ENCODE measurements at places on chromosomes 7 and 10.

DNA sequence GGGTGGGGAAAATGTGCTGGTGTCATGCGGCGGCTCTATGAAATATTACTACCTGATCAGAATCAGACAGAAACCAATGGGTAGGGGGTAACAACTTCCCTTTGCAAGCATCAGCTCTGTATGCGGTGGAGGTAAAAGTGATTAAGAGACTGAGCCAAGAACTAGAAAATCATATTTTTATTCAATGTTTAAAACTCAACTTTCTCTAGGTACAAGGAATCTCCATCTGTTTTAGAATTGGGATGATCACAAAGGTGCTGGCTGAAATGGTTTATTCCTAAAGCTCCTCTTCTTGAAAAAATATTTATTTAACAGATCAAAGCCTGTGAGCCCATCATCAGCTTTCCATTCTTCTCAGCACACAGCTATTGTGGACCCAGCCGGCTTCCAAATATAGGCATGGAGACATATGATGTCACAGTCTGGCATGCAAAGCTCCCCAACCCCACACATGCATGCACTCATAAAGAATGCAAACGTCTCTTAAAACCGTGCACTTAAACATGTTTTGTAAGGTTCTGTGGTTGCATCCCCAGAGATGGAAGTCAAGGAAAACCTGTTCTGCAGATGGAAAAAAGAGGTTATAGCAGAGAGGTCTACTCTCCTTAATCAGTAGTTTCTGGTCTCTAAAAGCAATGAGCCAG lies 126.0 kb downstream of the SKIDA1 start:
- DNase-seq = no peak

- no peak for DNase-seq
These were observed 107.6 kb downstream of the CNNM2 start for GRCh38 chr10:103025696-103026095.

DNA sequence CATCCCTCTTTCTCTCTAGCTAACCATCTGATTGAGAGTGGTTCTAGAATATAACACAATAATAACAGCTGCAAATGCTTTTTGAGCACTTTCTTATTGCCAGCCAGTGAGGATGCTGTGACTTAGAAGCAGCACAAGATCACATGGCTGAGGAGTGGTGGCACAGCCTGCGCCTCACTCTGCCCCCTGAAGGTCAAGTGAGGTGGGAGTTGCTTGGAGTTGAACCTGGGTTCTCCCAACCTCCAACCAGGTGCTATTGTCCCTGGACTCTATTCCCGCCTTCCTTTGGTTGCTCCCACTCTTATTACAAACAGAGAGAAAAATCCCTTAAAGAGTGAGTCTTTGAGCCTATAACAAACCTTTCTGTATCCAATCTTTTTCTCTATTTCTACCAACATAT lies 280.3 kb upstream of the PODXL start:
- DNase-seq = no peak

- DNase-seq = no peak
These were observed 151.5 kb upstream of the SHH start for GRCh38 chr7:155963771-155964195.

- DNase-seq = no peak
These were observed 293.9 kb downstream of the SNX13 start for GRCh38 chr7:17646253-17646956.

DNA sequence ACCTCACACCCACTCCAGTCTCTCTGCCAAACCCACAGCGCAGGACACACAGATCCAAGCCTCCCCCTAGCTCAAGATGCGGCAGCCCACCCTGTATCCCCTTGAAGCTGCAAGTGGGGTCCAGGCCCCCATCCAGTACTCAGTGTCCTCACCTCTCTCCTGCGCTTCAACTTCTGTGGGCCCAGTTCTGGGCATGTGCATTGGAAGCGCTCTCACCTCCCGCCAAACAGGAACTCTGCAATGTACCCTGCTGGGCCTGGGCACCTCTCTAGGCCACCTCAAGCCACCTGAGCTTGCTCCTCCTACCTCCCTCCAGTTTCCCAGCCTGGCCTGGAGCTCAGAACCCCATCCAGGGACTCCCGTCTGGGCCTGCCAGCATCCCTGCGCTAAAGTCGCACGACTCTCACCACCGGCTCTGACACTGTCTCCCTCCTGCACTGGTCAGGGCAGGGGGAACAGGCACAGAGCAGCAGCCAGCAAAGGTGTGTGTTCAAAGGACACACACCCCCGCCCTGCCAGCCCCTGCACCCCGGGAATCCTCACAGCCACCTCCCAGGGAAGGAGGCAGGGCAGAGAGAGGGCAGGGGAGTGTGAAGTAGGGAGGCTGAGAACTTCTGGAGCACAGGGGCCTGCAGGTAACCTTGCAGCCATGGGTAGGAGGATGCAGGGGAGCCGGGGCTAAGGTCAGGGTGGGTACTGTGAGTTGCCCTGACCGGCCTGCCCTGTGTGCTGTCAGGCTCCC lies 51.7 kb upstream of the MSMB start:
- no peak for DNase-seq

DNA sequence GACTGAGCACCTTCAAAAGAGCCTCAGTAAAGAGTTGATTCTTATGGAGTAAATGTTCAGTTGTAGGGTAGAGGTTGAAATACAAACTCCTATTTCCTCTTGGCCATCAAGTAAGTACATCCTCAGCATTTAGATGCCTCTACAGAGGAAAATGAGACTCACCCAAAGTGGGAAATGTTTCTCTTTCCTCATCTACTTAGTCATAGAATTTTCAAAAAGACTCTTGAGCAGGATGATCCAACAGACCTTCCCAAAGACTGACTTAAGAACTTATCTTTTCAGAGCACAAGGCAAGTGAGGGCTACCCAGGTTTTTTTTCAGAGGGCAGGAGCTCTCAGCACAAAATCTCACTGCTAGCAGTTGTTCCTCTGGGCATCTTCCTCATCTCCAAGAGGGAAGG lies 449.1 kb downstream of the KCNMA1 start:
- no peak for DNase-seq

GRCh38 chr10:100969187-100970075 lies at the start of gene SEMA4G:
Gene SEMA4G, plus strand, starts transcription at chr10:100969504. Its CDS starts 3,409 bp downstream, at chr10:100972913.
- DNase-seq = no peak

DNA sequence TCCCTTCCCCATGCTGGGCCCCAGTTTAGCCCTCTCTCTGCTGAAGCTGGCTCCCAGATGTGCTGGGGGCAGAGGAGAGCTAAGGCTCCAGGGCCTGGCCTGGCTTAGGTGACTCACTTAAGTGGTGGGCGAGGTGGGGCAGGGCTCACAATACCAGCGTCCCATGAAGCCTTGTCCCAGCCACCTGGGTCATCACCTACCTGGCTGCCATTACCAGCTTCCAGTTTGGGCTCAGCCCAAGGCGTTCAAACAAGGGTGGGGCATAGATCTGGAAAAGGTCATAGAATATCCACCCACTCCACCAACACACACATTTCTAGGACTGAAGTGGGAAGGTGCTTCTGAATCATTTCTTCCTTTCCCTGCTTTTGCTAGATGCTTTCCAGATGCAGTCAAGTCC lies 8.3 kb downstream of the KAZALD1 start:
- no peak for DNase-seq

GRCh38 chr7:74718336-74718735 lies 55.5 kb upstream of the NCF1 start:
- DNase-seq = no peak

- no peak for DNase-seq
These were observed 34.9 kb upstream of the TLL2 start for GRCh38 chr10:96548589-96548988.

DNA sequence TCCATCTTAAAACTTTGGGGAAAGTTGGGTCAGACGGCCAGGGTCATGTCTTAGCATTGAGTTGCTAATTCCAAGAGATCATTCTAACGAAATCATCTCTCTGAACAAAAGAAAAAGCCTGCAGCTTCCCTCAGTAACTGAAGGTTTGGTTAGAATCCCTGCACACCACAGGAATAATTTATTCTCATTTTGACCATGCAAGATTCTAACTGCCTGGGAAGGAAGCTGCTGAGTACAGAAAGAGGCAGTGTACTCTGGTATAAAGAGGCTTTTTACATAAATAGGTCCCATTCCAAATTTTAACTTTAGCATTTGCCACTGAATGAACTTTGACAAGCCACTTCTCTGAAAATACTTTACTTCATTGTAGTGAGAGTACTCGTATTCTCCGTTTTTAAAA lies 76.9 kb upstream of the RSBN1L start:
- no peak for DNase-seq

GRCh38 chr10:15146366-15146765 lies 22.1 kb downstream of the NMT2 start:
- DNase-seq = no peak

- no peak for DNase-seq
These were observed 683.7 kb upstream of the NRP1 start for GRCh38 chr10:34018129-34018528.

DNA sequence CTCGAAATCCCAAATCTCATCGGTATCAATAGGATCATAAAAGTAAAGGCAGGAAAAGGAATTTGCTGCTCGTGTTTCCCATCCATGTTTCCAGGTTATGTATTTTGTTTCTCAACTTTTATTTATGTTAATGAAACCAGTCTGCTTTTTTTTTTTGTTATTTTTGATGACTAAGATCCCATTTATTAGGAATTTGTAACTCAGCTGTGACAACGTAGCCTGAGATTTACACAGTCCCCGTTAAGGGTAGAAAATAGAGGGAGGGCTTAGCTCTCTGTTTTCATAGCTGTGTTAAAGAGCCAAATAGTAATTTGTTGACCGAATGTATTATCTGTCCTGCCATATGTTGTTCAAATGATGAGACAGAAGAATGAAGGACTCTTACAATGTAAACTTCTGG lies 164.0 kb downstream of the MGMT start:
- no peak for DNase-seq

DNA sequence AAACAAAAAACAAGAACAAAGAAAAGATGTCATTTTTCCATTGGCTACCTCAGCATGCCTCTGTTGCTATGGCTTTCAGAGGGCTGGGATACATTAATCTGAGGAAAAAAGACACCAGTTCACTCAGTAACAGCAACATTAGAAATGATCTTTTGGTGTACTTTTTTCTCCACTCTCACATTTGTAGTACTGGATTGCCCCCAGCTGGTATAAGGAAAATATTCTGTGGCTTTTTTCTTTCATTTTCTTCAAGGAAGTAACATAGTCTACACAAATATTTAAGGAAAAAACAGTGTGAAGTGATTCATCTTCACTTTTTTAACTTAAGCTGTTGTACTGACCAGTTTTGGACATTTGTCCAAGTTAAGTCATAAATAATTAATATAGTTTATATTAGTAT lies 482.3 kb downstream of the SORCS1 start:
- DNase-seq = no peak

DNA sequence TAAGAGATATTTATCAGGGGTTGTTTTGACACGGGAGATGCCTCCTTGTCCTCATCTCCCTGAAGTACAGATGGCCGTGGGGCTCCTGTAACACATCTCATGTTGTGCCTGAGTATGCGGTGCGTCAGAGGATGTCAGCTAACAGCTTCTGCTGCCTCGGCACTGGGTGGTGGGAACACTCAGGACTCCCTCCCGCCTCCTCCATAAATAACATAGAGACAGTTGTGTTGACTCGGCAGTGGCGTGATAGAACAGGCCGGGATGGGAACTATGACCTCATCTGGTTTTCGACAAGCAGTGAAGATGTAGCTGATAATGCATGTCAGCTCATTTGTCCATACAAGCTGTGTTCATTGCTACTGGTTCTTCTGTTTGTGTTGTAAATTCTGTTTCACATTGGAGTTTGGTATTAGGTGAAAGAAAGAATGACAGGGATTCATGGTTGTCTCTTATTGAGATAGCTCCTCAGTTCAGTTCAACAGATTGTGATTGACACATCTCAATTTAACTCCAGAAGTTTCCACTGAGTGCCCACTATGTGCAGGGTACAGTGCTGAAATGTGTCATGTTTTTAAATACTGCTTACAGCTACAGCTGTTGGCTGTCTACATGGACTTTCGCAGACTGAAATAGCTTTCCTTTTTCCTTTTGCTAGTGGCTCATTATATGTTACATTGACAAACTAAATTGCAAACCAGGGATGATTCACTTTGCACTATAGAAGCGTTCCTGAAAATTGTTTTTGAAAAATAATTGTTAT lies 87.4 kb downstream of the CHN2 start:
- DNase-seq = no peak

DNA sequence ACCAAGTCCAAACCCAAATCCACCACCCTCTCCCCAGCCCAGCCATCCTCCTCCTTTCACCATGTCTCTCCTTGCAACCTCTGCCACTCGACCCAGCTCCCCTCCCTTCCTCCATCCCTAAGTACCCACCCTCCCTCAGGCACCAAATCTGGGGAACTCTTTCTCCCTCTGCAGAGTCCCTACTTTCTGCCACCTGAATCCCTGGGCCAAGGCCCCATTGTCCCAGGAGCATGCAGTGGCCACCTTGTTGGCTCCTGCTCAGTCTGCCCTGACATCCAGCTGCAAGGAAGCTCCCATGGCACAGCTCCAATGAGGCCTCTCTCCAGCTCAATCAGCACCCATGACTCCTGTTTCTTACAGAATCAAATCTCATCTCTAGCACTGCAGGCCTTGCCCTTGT lies 5.5 kb upstream of the UNC5B start:
- no peak for DNase-seq

- no peak for DNase-seq
These were observed 61.0 kb upstream of the INSYN2A start for GRCh38 chr10:127257395-127257794.

DNA sequence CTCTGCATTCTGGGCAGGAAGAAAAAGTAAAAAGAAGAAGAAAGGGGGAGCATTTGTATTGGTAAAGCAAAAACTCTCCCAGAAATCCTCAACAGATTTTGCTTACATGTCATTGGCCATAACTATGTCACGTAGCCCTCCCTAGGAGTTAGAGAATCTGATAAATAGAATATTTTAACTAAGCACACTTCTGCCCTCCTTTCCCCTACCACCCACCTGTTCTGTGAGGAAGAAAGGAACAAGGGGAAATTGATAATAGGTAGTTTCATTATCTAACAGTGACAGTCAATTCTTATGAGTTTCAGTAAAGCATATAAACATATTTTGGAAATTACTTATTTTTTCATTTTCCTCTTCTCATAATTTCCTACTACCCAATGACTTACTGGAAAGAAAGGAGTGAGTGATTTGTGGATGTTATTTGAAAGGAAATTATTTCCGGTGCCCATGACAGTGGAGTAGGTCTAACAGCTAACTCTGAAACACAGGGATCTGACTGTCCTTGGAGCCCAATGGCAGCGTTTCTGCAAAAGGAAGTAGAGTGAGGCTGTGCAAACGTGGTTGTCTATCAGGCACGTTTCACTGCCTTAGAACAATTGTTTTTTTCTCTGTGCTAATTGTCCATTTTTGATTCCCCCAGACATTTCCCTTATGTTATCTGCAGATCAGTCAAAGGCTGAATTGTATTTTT lies 128.6 kb upstream of the MDFIC start:
- DNase-seq = no peak

GRCh38 chr10:130719448-130719752 lies 583.2 kb downstream of the GLRX3 start:
- DNase-seq = no peak

DNA sequence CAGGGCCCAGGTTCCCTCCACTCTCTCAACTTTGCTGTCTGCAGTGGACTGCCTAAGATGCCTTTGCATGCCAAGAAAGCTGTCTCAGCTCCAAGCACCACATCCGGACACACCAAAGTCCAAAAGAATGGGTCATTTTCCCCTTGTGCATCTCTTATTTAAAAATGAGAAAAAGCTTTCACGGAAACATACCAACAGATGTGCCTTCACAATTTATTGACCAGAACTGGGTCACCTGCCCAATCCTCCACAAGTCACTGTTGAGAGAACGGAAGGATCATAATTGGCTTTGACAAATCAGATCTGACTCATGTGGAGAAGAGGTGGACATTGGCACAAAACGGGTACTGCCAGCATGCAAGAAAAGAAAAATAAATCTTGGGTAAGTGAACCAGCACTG lies 258.3 kb downstream of the SNX13 start:
- DNase-seq = no peak
